Dermis microvascular lymphatic vessel endothelial cell (primary cell): ENCODE measurements at places on chromosomes 13 and 19. TPM values are rescaled to one million over a fixed set of nuclear protein-coding genes. Genes with fewer than 3 reads are reported as not detected.

- no peak for DNase-seq
Observed at GRCh38 chr19:29963576-29963975, 21.5 kb downstream of the URI1 start.

- DNase-seq = peak; percentile 78
Observed at GRCh38 chr13:41610404-41610803, 153.1 kb downstream of the RGCC start.

- no peak for DNase-seq
Observed at GRCh38 chr19:50957587-50957986, 4.7 kb upstream of the KLK5 start.

- no peak for DNase-seq
Observed at GRCh38 chr13:84399320-84400085, 517.2 kb upstream of the SLITRK1 start.

GRCh38 chr19:49758292-49758691 lies 4.8 kb downstream of the TSKS start:
- no peak for DNase-seq

DNA sequence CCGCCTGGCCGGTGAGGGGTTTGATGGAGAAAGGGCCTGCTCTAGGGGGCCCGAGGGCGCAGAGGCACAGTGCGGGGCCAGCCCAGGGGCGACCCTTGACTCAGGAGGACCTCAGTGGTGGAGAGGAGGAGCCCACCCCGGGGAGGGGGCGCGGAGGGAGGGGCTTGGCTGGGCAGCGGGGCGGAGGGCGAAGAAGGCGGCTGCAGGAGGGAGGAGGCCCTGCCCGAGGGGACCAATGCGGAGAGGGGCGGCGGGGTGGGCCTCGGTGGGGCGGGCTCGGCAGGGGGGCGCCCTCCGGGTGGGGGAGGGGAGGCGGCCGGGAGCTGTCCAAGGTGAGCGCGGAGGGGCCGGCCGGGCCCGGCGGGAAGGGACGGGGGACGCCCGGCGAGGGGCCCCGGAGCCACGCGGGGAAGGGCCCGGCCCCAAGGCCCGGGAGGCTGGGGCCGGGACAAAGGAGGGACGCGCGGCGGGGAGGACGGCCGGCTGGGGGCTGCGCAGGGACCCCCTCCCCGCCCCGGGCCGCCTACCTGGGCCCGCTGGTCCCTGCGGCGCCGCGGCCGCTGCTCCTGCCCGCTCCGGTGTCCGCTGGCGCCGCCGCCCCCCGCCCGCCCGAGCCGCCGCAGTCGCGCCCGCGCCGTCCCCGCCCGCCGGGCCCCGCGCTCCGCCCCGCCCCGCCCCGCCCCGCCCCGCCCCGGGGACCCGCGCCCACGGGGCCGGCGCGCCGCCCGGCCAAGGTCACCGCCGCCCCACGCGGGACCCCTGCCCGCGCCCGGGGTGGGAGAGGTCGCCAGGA lies at the start of gene DIRAS1:
Gene DIRAS1, minus strand, starts transcription at position 596 of the 793 bp plus-strand sequence. CDS start 3,566 bp downstream, outside the sequence.
- no peak for DNase-seq

DNA sequence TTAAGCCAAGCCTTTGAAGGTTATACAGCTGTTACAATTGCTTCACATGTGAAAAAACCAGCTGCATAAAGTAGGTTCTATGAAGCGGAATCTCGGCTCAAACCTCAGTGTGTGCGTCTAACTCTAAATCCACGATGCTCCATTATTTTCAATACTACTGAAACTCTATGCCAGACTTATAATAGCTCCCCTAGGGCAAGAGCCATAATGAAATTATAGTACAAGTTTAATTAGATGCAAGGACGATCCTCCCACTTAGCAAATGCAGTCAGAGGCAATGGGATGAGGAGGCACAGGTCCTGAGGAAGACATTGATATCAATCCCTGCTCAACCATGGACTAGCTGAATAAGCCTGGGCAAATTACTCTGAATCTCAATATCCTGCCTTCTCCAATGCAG lies 31.1 kb downstream of the SLC7A1 start:
- no peak for DNase-seq

- DNase-seq = peak; percentile 78
Observed at GRCh38 chr13:44710576-44710975, 134.4 kb upstream of the TSC22D1 start.

- DNase-seq = no peak
Observed at GRCh38 chr13:94546061-94546839, 49.7 kb downstream of the TGDS start.

GRCh38 chr19:57190301-57190700 lies 999 bp upstream of the ZNF264 start:
- no peak for DNase-seq

- no peak for DNase-seq
Observed at GRCh38 chr13:33868343-33868994, 50.5 kb downstream of the RFC3 start.

GRCh38 chr19:18975869-18976268 lies 34.9 kb upstream of the HOMER3 start:
- no peak for DNase-seq

- no peak for DNase-seq
Observed at GRCh38 chr13:100330662-100331061, 241.8 kb downstream of the PCCA start.

GRCh38 chr19:17281391-17282304 lies at the start of gene ANKLE1:
ANKLE1 (plus strand) TSS chr19:17281901; CDS start chr19:17281921, 20 bp downstream.
- no peak for DNase-seq

GRCh38 chr19:19630426-19630825 lies 2.4 kb upstream of the LPAR2 start:
- DNase-seq = no peak

DNA sequence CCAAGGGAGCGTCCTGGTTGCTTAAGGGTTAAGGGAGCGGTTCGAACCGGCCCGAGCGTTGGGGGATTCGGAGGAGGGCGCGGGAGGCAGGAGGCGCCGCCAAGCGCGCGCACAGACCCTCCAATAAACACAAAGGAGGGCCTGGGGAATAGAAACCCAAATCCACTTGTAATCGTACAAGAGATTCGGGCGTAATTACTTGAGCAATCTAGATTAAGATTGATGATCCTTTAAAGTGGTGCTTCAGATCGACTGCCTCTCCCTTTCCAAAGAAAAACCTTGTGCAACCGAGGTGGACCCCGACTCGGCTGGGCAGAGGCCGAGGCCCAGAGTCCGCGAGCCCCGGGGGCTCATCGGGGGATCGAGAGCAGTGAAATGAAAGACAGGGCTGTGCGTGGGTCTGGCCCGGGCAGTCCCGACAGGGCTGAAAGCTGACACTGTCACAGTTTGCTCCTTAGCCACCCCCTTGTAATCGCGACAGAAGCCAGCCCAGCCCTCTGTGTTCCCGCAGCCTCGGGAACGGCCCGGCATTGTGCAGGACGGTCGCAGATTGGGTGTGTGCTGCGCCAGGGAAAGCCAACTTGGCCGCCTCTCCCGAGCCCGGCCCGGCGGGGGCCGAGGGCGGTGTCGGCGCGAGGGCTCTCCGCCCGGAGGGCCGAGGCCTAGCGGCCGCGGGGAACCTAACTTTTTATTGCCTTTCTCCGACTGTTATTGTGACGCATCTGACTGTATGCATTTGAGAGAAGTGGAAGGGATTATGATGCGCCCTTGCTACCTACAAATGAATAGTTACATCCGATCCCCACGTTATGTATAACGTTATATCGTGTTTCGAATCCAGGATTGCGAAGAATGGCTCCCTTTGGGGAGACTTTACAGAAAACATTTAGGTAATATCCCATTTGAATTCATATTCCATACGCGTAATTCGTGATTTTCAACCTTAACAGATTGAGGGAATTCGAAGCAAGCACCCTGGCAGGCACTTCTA lies 5.5 kb downstream of the MAB21L1 start:
- no peak for DNase-seq

DNA sequence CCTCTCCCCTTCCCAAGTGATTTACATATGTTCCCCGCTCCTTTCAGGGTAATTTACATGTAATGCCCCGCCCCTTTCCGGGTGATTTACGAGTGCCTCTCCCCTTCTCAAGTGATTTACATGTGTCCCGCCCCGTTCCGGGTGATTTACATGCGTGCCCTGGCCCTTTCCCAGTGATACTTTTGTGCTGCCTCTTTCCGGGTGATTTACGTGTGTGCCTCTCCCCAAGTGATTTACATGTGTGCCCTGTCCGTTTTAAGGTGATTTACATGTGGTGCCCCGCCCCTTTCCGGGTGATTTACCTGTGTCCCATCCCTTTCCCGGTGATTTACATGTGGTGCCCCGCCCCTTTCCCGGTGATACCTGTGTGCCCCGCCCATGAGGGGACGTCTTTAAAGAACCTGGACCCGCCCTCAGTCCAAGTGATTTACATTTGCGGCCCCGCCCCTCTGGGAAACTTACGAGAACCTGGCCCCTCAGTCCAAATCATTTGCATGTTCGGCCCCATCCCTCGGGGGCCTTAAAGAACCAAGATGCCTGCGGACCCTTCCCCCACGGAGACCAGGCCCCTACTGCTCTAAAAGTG lies 559 bp upstream of the LENG9 start:
- no peak for DNase-seq

- DNase-seq = no peak
Observed at GRCh38 chr19:48221628-48222027, 34.1 kb downstream of the CARD8 start.

GRCh38 chr19:18157465-18158063 lies 4.6 kb downstream of the PIK3R2 start:
- DNase-seq = no peak

DNA sequence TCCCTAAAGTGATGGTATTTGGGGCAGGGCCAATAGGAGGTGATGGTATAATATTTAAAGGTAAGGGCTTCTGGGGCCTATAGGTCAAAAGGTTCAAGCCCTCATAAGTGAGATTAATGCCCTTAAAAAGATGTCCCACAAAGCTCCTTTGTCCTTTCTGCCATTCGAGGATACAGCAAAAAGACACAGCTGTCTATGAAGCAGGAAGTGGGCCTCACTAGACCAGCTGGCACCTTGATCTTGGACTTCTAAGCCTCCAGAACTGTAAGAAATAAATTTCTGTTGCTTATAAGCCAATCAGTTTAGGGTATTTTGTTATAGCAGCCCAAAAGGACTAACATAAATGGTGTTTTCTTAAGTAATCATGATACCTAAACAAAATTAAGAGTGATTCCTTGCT lies 27.2 kb upstream of the POU4F1 start:
- DNase-seq = no peak

DNA sequence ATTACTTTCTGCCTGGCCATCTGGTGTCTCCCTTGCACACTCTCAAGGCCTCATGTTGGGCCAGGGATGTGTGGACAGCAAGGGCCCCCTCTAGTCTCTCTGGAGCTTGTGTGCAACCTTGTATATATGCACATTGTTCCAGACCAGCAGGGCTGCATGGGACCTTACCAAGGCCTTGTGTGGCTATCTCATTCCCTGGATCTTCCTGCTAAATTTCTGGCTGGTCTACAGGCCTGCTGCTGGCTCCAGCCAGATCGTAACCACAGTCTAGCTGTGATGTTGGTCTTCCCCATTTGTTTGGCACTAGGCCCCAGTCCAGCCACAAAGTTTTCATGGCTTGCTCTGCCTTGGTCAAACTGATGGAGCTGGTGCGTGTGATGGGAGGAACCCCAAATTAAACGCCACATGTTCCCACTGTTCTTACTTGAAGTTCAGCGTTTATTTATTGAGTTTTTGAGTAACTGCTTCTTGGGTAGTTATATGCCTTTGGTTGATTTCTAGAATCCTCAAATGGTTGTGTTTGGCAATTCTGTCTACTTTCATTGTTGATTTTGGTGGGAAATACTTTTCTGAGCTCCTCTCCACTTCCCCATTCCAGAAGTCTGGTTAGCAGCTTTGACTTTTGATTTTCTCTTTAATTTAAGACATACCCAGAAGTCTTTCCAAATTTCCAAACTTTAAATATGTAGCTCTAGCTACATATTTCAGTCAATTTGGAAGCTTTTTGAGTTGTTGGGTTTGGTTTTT lies 56.4 kb downstream of the SIPA1L3 start:
- peak; percentile 29 for DNase-seq

- DNase-seq = no peak
Observed at GRCh38 chr13:20776751-20777150, 3.0 kb upstream of the EEF1AKMT1 start.

- no peak for DNase-seq
Observed at GRCh38 chr19:6238643-6239281, 41.0 kb downstream of the MLLT1 start.

DNA sequence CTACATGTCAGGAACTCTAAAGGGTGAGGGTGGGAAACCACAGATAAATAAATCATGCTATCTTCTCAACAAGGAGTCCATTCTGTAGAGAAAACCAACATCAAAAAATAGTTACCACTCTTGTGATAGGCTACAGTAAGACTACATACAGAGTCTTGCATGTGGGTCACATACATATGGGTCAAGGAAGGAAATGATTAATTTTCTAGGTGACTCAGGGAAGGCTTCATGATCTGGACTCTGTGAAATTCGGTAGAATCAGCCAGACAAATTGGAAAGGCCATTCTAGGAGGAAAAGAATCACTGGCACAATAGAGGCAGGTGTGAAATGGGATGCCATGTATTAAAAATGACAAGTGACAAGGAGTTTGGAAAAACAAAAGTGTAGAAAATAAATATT lies 638.9 kb downstream of the LIG4 start:
- DNase-seq = peak; percentile 41

GRCh38 chr13:24086642-24087041 lies 73.9 kb upstream of the SPATA13 start:
- DNase-seq = no peak

The TNNT1 gene
- total RNA-seq = 0.51 and 1.7 TPM in 2 replicates

The ATP4A gene
- not detected in 2 replicates for total RNA-seq

The PTH2 gene
- not detected in 2 replicates for total RNA-seq

The ZNF805 gene
- 19.8 and 25.3 TPM in 2 replicates for total RNA-seq

The ZNF414 gene
- total RNA-seq = 3.3 and 5.8 TPM in 2 replicates

The SYNGR4 gene
- total RNA-seq = not detected in 2 replicates

The ZNF8 gene
- total RNA-seq = 3.0 and 4.8 TPM in 2 replicates

The ZNF675 gene
- total RNA-seq = 5.9 and 7.0 TPM in 2 replicates

The PROZ gene
- not detected in 2 replicates for total RNA-seq

The OCEL1 gene
- 2.1 and 7.0 TPM in 2 replicates for total RNA-seq

The IGFL3 gene
- total RNA-seq = not detected in 2 replicates

The CD22 gene
- total RNA-seq = 0.13 and 0.38 TPM in 2 replicates

The PSG11 gene
- total RNA-seq = 0.13 TPM in 2 replicates

The PTGER1 gene
- total RNA-seq = 0.13 and 0.25 TPM in 2 replicates

The NHLRC3 gene
- total RNA-seq = 7.2 and 9.9 TPM in 2 replicates
